ENCODE measurements at places on chromosomes 11 and 22. TPM values are rescaled to one million over a fixed set of nuclear protein-coding genes. Genes with fewer than 3 reads are reported as not detected.

DNA sequence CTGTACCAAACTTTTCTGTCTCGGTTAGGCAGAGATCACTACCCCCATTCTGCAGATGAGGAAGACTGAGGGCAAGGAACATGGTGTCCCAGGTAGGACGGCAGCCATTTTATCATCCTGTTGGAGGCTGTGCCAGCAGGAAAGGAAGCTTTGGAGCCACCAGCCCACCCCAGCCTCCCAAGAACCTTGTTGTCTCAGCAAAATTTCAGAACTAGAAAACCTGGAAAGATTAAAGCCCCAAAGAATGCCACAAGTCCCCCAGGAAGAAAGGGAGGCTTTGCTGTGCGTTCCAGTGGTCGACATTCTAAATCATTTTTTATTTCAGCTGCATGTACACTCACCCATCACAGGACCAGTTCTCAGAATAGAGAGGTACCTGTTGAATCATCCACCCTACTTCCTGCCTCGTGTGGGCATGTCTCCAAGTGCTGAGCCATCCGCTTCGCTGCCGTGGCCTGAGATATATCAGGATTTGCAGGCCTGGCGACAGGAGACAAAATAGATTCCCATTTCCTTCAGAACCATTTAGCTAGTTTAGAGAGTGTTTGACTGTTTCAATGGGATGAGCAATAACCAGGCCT lies 13.0 kb upstream of the EIF3D start:
- DNase-seq, result peak; percentile 50

Gene APOA4
- not detected for total RNA-seq

Gene OR52E8
- total RNA-seq, result not detected

DNA sequence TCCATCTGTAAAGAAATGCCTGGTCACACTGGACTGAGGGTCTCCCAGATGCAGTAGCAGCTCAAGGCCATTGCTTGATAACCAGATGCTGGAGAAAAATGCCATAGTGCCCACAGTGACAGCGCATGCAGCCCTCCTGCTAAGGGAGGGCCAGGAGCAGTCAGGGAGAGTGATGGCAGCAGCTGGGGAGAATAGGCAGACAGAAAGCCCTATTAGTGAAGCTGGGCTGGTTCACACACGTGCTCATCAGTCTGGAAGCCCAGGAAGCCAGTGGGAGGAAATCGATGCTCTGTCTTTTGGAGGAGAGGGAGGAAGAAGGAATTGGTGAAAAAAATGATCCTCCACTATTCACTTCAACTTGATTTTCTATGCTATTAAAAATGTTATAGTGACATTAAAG lies 82.9 kb downstream of the OSBP2 start:
- DNase-seq, result no peak

DNA sequence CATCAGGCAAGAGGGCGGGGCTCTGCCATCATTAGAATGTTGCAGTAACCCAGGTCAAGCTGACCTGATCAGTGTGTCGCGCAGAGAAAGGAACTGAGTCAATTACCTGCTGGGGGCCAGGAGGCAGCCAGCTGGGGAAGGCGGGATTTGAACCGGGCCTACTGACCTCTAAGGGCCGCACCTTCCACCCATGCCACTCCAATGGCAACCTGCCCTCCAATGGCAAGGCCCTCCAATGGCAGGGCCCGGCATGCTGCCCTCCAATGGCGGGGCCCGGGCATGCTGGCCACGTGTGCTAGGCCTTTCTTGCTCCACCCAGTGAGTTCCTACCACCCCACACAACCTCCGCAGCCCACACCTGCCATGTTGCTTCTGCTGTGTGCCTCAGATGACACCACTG lies 407.6 kb downstream of the CTTN start:
- no peak for DNase-seq

Gene PGR
- 1.0 TPM for total RNA-seq

DNA sequence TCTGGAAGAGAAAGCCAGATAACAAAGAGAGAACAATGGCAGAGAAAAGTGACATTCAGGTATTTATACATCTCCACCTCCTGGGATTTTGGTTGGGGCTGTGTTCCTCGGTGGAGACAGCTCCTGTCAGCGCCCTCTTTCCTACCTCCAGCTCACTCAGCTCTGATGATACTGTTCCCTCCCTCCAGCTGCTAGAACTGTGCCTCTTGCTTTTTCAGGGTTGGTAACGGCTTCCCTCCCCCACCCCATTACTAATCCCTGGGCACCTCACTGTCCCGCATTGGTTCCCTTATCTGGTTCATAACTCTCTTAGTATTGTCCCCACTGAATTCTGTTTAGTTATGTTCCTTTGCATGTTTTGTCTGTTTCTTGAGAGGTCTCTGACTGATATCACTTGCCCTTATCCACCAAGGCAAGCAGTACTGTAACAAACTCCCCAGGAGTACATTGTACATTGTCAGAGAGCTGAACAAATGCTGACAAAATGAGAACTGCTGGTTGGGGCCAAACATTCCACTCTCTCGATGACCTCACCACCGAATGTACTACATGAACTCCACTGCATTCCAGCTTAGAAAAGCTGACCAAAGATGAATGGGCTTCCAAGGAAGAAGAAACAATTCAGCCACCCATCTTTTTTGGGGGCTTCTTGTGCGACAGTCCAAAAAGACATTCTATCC lies 5.7 kb upstream of the FBXO3 start:
- no peak for DNase-seq

Gene GLB1L2
- 8.8 TPM for total RNA-seq

DNA sequence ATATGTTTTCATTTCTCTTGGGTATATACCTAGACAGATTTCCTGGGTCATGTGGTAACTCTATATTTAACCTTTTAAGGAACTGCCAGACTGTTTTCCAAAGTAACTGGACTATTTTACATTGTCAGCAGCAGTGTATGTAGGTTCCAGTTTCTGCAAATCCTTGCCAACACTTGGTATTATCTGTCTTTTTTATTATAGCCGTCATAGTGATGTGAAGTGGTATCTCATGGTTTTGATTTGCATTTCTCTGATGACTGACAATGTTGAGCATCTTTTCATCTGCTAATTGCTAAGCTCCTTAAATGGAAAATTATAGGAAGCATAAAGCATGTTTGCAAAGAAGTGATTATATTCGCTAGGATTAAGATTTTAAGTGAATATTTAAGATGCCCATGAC lies 13.9 kb downstream of the NNMT start:
- no peak for DNase-seq

DNA sequence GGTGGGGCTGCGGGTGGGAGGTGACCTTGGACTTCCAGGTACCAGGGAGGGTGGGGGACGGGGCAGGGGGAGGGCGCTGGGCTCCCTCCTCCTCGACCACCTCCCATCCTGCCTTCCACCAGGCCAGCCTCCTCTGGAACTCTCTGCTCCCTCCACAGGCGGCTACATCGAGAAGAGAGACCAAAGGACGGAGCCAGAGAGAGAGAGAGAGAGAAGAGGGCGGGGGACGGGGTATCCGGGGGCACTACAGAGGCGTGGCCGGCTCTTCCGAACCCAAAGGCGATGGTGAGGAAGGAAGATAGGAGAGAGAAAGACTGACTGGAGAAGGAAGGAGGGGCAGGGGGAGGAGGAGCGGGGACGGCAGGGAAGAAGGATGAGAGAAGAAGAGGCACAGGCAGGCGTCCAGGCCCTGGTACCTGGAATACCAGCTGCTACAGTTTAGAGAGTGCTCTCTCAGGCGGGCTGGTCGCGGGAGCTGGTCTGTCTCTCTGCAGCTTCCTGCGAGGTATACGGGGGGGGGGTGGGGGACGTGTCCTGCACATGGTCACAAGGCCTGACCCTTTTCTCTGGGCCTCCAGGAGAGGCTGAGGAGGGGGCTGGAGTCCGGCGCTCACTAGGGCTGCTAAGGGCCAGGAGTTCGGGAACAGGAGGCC lies 38.0 kb downstream of the IGSF9B start:
- no peak for DNase-seq

GRCh38 chr11:76793391-76794291 lies 10.5 kb downstream of the TSKU start:
- DNase-seq, result no peak

GRCh38 chr22:18120857-18121256 lies 10.2 kb downstream of the TUBA8 start:
- no peak for DNase-seq

- DNase-seq, result no peak
Observed at GRCh38 chr11:9330387-9331384, 16.3 kb upstream of the TMEM41B start.

GRCh38 chr11:44530413-44531115 lies 34.9 kb upstream of the CD82 start:
- no peak for DNase-seq

GRCh38 chr11:10480026-10480425 lies 25.0 kb downstream of the AMPD3 start:
- DNase-seq, result no peak

DNA sequence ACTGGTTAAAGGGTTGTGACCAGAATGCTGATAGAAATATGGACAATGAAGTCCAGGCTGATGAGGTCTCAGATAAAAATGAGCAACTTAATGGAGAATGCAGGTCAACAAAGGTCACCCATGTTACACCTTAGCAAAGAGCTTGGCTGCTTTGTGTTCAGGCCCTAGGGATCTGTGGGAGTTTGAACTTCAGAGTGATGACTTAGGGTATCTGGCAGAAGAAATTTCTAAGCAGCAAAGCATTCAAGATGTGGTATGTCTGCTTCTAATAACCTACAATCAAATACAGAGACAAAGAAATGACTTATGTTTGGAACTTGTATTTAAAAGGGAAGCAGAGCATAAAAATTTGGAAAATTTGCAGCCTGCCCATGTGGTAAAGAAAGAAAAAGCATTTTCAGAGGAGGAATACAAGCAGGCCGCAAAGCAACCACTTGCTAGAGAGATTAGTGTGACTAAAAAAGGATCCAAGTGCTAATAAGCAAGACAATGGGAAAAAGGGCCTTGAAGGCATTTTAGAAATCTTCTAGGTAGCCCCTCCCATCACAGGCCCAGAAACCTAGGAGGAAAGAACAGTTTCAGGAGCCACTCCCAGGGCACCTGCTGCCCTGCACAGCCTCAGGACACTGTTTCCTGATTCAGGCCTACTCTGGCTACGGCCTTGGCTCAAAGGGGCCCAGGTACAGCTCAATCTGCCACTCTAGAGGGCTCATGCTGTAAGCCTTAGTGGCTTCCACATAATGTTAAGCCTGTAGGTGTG lies 41.3 kb downstream of the TNKS1BP1 start:
- no peak for DNase-seq

- DNase-seq, result no peak
Observed at GRCh38 chr22:49573109-49573765, 254.4 kb downstream of the BRD1 start.

Gene TMEM151A
- total RNA-seq, result 61.6 TPM

GRCh38 chr11:17129003-17129402 lies 51.5 kb upstream of the RPS13 start:
- DNase-seq, result no peak

Gene GLYAT
- total RNA-seq, result 0.49 TPM

Gene CYB5R2
- total RNA-seq, result 8.1 TPM

GRCh38 chr11:72595292-72595684 lies 78.9 kb downstream of the PDE2A start:
- no peak for DNase-seq

DNA sequence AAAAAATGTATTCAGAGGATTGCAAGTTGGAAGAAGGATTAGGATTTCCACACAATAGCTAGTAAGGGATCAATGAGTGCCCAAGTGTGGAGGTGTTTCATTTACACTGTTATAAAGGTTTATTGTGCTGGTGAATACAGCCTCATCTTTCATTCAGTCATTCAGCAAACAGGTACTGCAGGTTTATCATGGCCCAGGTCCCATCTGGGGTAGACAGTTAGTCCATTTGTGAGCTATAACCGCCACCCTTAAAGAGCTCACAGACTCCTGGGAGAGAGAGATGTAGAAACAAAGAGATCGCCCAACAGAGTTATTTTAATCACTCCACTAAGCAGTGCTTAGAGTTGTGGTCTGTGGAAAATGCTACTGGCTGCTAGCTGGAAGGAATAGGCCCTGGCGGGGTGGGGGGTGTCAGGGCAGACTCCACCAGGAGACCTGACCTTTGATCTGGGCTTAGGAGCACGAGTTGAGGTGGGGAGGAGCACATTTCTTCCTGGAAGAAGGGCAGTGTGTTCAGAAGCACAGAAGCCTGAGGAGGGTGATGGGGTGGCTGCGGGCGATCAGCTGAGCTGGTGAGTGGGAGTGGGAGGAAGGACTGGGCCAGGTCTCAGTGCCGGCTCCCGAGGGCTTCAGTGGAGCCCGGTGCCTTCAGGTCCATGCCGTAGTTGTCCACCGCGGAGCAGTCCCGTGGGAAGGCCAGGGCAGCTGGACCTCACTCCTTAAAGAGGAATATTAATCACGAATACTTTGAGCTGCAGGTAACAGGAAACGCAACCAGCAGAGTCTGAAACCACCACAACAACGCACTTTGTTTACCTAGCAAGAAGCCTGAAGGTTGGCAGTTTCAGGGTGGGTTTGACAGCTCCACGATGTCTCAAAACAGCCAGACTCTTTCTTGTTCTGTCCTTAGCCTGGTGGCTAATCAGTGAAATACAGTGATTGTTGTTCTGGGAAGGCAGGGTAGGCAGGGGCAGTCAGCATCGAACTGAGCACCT lies 11.2 kb downstream of the TOM1 start:
- no peak for DNase-seq

- DNase-seq, result peak; percentile 96
Observed at GRCh38 chr22:43187171-43188099, 501 bp upstream of the TTLL12 start.

Gene PANX3
- total RNA-seq, result not detected

Gene CTSW
- total RNA-seq, result 2.7 TPM

- no peak for DNase-seq
Observed at GRCh38 chr11:5881756-5882155, 1.3 kb downstream of the OR52E4 start.

DNA sequence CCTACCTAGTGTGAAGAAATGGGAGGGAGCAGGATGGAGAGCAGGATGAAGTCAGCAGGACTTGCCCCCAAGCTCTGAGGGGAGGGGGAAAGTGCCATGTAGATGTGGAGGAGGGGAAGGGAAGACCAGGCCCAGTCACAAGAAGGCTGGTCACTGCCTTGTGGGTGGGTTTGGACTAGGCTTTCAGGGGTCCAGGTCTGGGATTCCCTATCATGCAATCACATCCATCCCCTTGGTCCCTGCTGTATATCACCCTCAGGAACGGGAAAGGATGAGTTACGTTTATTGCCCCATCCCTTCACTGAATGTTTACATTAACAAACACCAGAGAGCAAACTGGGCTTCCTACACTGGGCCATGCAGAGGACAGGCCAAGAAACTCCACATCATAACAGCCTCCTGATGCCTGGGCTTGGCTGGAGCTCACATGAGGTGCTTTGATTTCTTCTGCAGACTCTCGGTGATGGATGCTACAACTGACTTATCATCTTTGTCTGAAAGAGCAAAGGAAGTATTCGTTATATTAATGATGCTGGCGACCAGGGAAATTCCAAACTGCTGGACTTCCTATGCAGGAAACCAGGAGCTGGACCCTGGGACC lies 5.6 kb downstream of the TMEM86A start:
- DNase-seq, result no peak

GRCh38 chr11:635945-636510 lies 1.0 kb upstream of the DRD4 start:
- DNase-seq, result no peak

DNA sequence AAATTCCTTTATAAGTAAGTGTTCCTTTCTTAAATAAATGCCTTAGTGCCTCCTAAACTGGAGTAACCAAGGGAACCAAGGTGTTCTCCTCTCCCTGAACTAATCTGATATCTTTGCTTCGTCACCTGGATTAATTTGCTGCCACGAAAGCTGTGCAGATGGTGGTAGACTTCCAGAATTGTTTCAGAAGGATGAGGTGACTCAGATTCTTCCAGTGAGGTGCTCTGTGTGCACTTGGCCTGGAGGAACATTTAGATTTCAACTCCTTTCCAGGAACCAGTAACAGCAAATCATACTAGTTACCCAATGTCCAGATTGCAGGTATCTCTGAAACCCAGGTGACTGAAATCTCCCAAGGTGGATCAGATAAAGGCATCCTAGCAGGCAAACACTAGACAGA lies 181.9 kb downstream of the FAT3 start:
- no peak for DNase-seq

Gene MRE11
- 14.8 TPM for total RNA-seq

Gene BTBD18
- not detected for total RNA-seq

Gene DTX4
- 63.6 TPM for total RNA-seq

All from mucosa of gallbladder (tissue), 1 donor.